Stimulated activated naive CD4-positive, alpha-beta T cell treated with Interleukin-2 at 50 U/mL for 16 hours (primary cell): ENCODE measurements at places on chromosomes 4 and X.

DNA sequence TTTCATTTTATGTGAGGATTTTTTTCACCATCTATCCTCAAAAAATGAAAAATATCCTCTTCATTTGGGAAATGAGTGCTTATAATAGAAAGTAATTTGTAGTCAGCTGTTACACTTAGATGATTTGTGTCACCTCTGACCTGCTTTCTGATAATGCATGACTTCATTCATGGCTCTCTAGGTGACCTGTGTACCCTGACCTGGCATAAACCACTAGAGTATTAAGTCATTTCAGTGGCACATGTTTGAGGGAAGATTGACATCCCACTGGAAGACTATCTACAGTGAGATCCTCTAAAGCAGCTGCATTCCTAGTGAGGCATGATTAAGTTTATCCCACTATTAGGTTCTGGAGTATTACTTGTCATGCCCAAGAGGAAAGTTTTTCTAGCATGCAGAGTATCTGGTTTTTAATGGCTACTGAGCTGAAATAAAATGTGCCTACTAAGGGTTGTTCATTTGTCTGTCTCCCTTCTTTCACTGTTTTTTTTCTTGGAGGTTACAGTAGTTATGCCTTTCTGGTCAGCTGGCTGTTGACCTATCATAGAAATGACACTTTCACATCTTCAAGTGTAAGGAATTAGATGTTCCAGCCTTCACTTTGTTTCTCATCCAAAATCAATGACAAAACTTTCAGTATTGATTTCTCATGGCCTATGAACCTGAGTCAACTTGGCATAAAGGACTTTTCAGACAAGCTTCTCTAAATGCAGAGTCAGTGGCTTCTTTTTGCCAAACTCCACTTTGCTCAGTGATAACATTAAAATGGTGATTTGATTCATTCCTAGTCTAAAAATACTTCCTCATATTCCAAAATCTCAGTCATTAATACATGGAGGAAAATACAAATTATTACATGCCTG lies 33.1 kb downstream of the TET2 start:
- DNase-seq = no peak

GRCh38 chrX:43016021-43016420 lies 238.1 kb upstream of the PPP1R2C start:
- DNase-seq = no peak

GRCh38 chr4:86160426-86160825 lies 199.4 kb downstream of the MAPK10 start:
- no peak for DNase-seq

DNA sequence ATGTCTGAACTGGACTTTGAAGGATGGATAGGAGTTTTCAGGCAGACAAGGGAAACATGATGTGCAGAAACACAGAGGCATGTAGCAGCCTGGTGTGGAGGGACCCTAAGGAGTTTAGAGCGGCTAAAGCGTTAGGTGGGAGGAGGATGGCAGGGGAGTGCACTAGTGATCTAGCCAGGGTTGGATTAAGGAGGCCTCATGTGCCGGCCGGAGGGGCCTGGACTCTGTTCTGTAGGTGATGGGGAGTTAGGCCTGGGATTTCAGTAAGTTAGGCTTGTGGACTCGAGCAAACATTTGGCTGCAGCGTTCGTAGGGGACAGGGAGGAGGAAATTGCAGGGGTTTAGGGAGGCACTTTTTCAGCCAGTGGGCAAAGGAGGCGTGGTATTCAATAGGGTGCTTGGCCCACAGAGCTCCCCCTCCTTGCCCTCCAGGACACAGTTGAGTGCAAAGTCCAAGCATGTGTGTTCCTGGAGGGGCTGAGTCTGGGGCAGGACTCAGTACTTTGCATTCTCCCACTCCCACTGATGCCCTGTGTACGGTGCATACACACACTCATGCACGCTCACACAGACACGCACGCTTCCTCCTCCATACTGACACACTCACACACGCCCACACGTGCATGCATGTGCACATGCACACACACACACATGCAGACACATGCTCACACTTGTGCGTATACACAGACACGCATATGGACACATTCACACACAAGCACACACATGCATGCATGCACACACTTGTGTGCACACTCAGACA lies 18.6 kb downstream of the PSAPL1 start:
- DNase-seq = no peak

DNA sequence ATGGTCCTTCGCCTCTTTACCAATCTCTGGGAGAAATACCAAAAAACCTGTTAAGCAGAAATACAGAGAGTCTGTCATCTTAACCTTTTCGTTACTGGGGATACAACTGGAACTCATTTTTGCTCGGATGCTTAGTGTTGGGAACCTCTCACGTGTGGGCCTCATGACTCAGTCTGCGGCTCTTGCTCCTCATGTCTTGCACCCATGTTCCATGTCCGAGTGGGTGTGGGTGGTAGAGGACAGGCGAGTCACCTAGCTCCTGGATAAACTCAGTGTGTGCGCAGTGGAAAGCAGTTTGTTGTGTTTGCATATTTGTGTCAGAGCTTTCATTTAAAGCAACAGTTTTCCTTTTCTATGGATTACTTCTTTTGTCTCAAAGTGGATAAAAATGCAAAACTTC lies 70.6 kb downstream of the TNIP2 start:
- no peak for DNase-seq

DNA sequence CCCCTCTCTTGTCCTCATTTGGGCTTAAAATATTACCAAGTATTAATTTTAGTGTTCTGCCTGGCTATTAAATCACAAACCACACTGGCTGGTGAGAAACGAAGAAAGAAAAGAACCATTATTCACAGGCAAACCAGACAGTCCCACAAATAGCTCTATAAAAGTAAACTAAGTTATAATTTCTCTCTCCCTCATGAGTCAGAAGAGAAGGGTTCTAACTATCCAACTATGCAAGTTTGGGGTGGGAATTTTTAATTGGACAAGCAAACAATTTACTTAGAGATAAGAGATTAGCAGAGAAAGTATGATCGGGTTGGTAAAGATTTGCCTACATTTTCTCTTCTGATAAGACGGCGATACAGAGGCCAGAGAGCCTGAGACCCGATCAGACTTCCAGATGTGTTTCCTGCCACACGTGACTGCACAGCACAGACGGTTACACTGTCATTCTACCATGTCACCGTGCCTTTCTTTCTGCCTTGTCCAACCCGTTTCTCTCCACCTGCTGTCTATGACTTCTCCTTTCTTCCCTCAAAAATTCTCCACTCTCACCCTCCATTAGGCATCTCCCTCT lies 52.3 kb downstream of the MEPE start:
- no peak for DNase-seq

DNA sequence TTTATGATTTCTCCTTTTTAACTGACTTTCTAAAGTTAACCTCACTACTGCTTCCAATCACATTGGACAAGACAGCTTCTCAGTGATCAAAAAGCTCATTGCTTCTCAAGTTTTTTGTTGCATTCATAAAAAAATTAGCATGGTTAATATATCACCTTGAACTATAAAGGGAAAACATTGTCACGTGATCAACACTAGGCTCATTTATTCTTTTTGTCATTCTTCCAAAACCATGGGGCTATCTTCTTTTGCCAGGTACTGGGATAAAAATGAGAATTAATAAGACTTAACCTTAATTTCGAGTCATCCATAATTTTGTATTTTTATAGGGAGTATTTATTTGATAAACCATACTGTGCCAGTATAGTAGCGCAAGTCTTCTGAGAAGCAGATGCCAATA lies 1105.9 kb upstream of the TENM3 start:
- no peak for DNase-seq

- no peak for DNase-seq
Measured at GRCh38 chrX:45166781-45167180, 33.9 kb downstream of the DIPK2B start.

GRCh38 chrX:10722851-10723250 lies 102.5 kb upstream of the MID1 start:
- DNase-seq = peak; percentile 0

- no peak for DNase-seq
Measured at GRCh38 chrX:16451334-16451733, 198.6 kb upstream of the S100G start.

- no peak for DNase-seq
Measured at GRCh38 chr4:119540249-119540648, 88.4 kb downstream of the PDE5A start.
